MV-4-11 (cell line): ENCODE measurements at places on chromosomes 7 and 10.
A peak's percentile ranks its signal among the peaks of the same experiment; 100 is the strongest.

DNA sequence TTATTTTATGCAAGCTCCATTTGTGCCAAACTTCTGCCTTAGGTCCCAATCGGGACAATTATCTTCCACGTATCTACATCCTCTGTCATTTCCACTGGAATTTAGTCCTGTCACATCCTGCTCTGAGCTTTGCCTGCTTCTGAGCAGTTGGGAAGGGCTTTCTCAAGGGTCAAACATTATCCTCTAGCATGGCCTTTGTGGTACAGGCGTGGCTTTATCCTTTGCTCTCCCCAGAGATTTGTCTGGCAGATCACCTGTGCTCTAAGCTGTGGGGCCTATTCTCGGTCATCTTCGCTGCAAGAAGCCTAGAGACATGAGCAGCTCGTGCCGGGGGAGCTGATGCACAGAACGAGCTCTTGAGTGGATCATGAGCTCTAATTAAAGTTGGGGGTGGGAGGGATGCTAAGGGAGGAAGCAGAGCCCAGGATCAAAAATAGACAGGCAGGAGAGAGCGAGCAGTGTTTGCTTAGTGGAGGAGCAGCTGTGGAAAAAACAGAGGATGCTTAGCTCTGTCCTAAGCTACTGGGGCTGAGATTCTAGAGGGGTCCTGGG is 19.8 kb upstream of the TMEM273 start:
- no peak for DNase-seq

GRCh38 chr10:79209831-79210230 is 137.4 kb upstream of the PPIF start:
- no peak for DNase-seq

- DNase-seq, result peak; percentile 8
Observed at GRCh38 chr7:33671531-33672262, 233.6 kb upstream of the BMPER start.

GRCh38 chr7:115477193-115477651 is 553.3 kb downstream of the TFEC start:
- DNase-seq, result no peak

GRCh38 chr10:73494877-73495225 is 973 bp downstream of the PPP3CB start:
- DNase-seq, result no peak

DNA sequence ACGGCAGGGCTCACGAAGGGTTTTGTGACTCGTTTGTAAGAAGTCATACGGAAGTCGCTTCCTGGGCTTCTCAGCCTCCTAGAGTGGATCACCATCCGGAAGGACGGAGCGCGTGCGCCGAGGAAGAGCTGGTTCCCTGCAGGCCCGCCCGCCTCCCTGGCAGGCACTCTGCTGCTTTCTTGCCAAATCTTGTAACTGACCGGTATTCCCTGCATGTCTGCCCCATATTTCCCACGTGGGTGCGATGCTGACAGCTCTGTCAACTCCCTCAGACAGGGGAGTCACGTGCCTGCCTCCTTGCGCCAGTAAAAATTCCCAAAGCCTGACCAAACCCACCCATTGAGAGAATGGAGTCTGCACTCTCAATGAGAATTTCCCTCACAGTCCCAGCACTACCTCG is 12.7 kb downstream of the SHH start:
- DNase-seq, result no peak

DNA sequence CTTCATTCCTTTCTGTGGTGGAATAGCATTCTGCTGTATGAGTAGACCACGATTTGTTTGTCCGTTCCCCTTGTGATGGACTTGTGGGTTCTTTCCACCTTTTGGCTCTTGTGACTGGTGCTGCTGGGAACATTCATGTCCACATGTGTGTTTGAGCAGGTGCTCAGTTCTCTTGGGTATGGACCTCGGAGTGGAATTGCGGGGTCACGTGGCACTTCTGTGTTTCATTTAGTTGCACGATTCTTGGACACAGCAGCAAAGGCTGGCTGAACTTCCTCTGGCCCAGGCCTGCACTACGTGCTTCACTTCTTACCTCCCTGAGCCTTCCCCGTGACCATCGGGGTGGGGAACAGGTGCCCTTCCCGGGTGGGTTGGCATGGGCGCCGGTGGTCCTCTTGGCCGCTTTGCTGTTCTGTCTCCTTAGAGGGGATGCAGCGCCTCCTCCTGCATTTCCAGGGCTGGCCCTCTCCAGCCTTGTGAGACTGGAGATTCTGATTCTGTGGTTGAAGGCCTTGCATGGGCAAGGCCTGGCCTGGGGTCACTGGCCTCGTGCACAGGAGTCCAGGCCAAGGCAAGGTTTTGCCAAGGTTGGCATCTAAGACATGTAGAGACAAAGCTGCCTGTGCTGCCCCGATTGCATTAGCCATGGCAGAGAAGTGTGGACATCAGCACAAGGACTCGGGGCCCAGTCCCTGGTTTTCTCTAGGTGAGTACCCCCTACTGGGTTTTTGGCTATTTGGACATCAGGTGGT is 25.1 kb downstream of the DOCK1 start:
- no peak for DNase-seq

- no peak for DNase-seq
Observed at GRCh38 chr7:53604201-53604600, 568.8 kb downstream of the POM121L12 start.

DNA sequence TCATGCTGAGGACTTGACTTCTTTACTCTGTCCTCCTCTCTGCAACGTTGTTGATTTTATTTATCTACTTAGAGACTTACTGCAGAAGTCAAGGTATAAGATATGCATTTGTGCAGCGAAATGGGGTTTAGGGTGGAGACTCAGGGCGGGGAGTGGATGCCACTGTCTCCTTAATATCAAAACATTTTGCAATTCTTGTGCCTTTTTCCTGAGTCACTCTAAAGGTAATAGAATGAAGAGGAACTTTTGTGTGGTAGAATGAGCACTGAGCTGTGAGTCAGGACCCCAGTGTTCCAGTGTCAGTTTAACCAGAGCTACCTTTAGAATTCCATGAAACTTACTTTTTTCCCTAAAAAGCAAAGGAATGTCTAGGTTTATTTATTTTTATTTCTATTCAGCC is 78.2 kb downstream of the VTI1A start:
- DNase-seq, result no peak

DNA sequence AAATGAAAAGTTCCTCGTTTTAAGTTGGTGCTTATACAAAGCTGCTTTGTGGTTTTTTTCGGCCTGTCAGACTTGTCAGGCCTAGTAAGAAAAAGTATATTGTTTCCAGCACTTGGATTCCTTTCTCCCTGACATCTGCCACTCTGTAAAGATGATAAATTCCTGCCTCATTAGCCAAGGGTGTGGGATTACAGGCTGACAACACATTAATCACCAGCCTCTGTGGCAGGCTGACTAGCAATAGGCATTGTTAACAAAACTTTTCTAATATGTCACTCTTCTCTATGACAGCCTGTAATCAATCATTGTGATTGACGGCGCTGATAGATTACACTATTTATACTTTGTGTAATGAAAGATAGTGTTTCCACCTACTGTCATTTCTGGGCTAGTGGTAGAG is 682.5 kb downstream of the LRMDA start:
- DNase-seq, result no peak

- DNase-seq, result peak; percentile 72
Observed at GRCh38 chr7:129356176-129356575, 78.1 kb upstream of the STRIP2 start.

GRCh38 chr7:102306916-102307677 is 20.4 kb downstream of the SH2B2 start:
- peak; percentile 94 for DNase-seq

DNA sequence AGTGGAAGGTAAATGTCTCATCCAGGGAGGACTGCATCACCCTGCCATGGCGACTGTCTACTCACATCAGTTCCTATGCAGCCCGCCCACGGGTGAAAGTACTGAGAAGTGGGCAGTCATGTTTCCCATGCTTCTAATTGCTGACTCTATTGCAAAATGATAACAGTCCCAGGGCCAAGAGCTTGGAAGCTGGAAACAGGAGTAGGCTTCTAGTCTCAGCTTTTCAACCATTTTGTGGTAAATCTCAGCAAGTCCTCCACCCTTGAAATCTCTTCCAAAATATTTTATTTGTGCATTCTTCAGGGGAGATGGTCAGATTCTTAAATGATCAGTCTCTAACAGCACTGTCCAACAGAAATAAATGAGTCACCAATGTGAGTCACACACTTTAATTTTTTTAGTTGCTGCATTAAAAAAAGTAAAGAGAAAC is 48.1 kb upstream of the TARP start:
- no peak for DNase-seq

DNA sequence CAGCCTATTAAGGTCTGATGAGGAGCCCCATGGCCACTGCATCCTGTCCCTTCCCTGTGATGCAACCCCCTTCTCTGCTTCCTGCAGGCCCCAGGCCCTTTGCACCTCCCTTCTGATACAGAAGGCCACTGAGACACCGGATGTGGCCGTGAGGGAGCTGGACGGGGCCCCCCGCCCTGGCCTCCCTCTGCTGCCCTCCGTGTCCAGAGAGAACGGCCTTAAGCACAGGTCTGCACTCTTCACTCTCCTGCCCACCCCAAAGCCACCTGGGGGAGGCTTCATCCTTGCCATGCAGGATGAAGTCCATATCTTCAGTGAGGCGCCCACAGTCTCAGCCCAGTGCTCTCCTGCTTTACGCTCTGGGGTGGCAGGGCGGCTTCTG is 86.9 kb upstream of the GNA12 start:
- no peak for DNase-seq

DNA sequence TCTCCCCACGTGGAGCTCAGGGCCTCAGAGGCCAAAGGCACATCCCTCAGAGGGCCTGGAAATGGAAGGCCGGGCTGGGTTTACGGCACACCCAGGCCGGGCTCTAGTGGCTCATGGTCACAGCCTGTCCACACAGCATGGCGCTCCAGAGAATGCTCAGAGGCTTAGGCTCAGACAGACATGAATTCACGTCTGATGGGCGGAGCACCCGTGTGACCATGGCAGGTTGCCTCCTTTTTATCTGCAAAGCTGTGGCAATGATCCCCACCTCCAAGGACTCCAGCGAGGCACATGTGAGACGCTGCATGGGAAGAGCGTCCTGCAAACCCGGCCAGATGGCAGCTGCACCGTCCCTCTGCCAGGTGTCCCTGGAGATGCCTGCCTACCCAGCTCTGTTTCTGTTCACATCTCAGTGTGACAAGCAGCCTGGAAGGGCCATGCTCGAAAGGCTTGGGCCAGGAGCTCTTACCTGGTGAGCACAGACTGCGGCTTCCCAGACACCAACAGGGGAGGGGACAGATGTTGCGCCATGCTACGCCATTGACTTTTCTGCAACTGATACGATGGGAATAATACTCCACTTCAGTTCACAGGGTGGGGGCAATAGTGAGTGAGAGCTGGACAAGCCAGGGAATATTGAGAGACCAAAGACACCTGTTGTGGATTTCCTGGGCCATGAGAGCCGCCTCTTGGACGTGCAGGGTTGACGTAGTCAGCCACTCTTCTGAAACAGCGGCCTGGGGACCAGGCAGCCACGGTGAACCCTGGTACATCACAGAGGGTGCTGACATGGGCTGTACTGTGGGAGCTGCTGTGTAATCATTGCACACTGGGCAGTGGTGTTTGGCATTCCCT is 34.4 kb upstream of the FAM20C start:
- no peak for DNase-seq

DNA sequence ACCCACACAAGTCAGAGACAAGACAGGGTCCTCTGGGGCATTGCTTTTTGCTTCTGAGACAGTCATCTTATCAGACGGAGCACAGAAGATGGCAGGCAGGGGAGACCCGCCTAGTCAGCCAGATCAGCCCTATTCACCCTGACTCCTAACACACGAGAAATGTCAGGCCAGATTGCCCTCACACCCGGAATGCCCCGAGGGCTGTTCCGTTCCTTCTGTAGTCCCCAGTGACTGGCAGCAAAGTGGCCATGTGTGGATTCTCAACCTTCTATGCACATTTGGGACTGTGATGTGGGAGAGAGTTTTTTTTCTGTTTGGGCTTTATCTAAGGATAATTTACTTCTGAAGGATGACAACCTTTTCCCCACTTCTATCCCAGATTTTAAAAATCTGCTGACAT is 35.5 kb upstream of the TBX20 start:
- no peak for DNase-seq

GRCh38 chr10:70671619-70672164 is 614 bp upstream of the ADAMTS14 start:
- no peak for DNase-seq

DNA sequence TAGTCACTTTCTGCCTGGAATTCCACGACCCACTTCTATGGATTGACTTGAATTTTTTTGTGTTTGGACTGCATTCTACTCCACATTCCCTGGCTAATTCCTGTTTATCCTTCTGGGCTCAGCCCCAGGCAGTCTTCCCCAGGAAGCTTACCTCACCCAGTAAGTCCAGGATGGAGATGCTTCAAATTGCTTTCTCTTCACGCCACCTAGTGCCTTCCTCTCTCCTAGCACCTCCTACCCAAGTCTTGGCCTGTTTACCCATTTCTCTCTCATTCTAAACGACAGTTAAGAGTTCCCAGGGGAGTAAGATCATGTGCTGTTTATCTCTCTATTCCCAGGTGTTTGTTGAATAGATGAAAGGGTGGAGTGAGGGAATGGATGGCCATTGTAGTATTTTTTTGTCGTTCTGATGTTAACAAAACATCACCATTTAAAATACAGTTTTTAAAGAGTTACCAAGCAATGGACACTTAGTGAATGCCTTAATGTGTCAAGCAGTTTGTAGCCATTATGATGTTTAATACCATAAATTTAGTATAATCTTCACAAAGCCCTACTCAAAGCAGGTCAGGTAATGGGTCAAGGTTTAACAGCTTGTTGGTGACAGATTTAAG is 45.5 kb upstream of the TARP start:
- peak; percentile 77 for DNase-seq

GRCh38 chr10:25177754-25178135 is 2.9 kb downstream of the GPR158 start:
- no peak for DNase-seq

DNA sequence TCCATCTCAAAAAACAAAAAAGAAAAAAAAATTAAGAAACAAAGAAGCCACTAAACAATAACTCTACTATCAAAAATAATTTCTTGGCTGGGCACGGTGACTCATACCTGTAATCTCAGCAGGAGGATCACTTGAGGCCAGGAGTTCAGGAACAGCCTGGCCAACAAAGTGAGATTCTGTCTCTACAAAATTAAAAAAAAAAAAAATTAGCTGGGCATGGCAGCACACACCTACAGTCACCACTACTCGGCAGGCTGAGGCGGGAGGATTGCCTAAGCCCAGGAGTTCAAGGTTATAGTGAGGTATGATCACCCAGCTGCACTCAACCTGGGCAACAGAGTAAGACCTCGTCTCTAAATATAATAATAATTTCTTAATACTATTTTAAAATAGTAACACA is 69.0 kb downstream of the PARD3 start:
- DNase-seq, result no peak

- no peak for DNase-seq
Observed at GRCh38 chr7:131222171-131222570, 105.5 kb upstream of the MKLN1 start.

DNA sequence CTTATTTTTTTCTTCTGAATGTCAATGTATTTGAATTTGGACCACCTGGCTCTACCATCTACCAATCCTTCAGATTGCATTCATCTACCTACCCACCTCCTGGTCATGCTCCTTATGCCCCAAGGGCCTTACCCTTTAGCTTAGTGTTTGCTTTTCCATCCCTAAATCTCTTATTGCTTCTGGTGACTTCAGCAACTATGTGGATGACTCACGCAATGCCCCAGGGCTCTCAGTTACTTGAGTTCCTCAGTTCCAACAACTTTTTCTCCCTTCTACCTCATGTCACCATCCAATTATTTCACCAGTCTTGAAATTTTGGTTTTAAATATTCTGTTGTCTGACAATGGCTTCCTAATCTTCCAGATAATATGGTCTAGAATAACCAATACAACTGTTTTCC is 118.9 kb downstream of the CFAP58 start:
- no peak for DNase-seq
